Stimulated activated memory B cell treated with anti-CD40 and anti-IgM and Interleukin-4, amounts not matched to agents 10 μg/mL and 1 μg/mL and 100 μg/mL, for 72 hours (primary cell): ENCODE measurements at places on chromosomes 5 and 9.

DNA sequence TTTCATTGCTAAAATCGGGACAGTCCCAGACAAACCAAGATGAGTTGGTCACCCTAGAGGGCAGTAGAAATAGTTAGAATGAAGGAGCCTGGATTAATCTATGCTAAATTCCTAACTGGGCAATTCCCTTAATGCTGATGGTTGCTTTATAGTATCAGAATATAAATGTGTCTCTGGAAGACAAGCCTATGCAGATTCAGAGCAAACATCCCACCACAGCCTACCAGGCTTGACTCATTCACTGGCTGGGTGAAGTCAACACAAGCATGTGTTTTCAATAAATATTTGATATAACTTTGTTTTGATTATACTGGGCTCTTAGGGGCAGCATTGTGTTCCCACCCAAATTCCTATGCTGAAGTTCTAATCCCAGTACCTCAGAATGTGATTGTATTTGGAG is 79.3 kb downstream of the RMI1 start:
- no peak for ATAC-seq

DNA sequence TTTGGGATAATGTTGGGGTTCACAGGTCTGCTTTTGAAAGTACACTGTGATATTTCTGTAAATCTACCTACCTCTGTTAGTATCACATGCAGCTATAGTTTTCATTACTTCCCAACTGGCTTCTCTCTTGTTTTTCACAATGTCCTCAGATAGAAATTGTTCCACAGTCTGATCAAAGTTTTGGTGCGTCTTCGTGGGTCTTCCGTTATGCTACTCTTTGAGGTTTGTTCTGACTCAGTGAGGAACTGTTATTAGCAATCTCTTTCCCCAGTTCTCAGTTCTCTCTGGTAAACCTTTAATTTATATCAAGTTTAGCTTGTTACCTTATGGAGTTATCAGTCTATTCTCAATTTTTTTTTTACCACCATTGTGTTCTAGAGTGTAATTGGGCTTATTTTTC is 2061.2 kb upstream of the CDH9 start:
- no peak for ATAC-seq

GRCh38 chr5:68122439-68123328 is 92.9 kb upstream of the PIK3R1 start:
- peak; percentile 34 for ATAC-seq

DNA sequence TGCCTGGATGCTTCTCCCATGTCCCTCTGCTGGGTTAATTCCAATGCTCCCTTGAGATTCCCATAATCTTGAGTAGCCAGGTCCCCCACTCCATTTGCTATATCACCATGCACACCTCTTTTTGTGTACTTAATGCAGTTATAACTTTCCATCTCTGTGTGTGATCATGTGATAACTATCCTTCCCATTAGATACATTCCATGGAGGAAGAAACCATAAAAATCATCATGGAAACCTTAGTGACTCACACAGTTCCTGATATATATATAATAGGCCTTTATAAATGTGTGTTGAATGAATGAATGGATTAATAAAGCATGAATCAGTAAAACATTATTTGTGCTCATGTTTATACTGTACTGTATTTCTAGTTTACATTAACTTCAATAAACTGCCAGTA is 104.6 kb downstream of the PCSK5 start:
- ATAC-seq = no peak

DNA sequence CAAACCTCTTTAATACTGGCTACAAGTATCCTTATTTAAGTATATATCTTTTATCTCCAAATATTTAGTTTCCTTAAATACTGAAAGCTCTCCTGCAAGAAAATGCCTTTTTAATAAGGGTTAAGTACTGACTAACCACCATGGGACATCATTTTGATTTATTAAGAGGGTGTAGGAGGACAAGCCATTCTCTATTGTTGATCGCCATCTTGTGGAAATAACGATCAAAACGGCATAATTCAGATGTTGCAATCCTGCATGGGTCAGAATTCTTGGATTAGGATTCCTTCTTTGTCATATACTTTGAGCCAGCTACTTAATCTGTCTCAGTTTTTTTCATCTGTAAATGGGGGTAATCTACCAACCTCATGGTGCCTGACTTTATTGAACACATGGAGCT is 28.7 kb upstream of the C5orf46 start:
- ATAC-seq = no peak

- ATAC-seq = no peak
Measured at GRCh38 chr5:146860213-146860893, 18.2 kb downstream of the PPP2R2B start.
